Stimulated activated CD4-positive, alpha-beta T cell treated with anti-CD3 and anti-CD28 coated beads, TNF-alpha, amount 100 ng/mL, for 1 hour (primary cell): ENCODE measurements at places on chromosomes 1 and 21.

DNA sequence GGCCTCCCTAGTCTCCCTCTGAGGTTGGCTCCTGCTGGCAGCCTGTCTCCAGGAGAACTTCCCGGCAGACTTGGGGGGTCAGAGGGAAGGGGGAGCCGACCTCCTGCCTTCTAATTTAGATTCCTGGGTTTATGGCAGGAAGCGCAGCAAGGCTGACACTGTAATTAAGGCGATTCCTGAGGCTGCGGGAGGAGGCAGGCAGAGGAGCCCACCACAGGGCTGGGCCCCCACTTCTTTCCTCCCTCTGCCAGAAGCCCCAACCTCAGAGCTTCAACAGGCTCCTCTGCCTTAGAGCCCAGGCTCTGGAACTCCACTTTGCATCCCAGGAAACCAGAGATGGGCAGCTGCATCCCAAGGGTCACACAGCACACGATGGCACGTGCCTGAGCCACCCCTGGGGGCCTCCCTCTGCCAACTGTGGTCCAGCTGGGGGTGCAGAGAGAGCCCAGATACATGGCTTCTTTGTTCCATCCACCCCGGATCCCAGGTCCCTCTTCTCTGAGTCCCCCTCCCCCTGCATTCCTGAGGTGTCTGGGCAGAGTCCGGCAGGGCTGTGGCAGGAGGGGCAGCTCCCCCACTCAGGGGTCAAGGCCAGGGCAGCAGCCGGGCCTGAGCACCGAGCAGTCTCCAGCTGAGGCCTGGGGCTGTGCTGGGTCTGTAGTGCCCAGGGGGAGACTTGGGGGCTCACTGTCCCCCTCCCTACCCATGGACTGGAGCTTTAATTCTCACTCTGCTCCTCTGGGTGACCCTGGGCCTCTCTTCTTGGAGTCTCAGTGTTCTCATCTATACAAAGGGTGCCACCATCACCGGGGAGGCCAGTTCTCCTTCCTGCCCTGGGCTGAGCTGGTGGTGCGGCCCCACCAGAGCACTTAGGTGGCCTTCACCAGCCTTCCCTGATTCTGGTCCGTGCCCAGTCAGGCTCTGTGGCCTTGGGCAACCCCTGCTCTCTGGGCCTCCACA is 39.4 kb upstream of the FAM131C start:
- no peak for DNase-seq

DNA sequence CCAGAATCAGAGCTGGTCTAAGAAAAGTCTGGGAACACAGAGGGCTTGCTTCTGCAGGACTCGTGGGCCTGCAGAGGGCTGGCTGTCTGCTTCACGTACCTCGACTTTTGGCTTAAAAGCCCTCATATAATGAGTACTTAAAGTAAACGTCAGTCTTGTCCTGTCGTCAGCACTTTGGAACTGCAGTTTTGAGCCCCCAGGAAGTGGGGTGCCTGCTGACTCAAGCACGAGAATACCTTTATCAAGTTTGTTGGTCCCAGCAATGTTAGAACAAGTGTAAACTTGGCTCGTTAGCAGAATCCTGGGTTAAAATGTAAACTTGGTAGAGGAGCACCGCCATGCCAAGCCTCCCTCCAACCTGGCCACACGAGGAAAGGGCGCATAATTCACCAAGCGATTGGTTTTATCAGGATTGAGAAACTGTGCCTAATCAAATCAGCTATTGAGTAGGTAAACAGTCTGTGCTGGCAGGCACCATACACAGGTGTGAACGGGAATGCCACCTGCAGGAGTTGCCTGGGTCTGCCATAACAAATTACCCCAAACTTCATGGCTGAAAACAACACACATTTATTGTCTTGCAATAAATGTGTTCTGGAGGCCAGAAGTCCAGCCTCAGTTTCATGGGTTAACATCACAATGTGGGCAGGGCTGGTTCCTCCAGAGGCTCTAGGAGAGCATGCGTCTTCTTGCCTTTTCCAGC is 45.0 kb upstream of the FHAD1 start:
- no peak for DNase-seq

DNA sequence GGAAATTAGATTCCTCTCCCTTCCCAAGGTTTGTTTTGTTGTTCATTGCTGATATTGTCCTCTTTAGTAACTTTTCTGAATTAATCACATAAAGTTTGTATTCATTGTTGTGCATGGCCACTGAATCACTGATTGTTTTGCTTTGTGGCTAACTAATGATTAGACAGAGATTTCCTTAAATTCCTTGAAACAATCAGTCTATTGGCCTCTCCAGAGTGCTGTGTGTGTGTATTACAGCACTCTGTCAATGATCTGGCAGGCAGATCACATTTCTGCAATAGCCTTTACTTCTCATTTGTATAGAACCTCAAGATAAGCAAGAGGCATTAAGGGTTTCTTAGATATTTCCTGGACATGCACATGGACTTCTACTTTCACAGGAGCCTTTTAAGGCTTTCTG is 78.6 kb downstream of the DUSP10 start:
- no peak for DNase-seq

DNA sequence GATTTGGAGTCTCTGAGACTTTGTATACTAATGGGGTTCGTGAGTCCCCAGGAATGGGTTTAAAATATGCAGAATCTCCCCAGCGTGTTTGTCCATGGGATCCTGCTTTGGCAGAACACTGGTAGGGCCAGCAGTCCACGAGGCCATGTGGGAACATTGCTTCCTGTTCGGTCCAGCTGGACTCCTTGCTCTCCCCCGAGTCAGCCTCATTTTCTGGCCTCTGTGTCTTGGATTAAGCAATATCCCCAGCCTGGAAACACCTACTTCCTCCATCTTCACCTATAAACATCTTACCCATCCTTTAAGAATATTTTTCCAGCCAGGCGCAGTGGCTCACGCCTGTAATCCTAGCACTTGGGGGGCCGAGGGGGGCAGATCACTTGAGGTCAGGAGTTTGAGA is 142.4 kb downstream of the NAV1 start:
- no peak for DNase-seq

DNA sequence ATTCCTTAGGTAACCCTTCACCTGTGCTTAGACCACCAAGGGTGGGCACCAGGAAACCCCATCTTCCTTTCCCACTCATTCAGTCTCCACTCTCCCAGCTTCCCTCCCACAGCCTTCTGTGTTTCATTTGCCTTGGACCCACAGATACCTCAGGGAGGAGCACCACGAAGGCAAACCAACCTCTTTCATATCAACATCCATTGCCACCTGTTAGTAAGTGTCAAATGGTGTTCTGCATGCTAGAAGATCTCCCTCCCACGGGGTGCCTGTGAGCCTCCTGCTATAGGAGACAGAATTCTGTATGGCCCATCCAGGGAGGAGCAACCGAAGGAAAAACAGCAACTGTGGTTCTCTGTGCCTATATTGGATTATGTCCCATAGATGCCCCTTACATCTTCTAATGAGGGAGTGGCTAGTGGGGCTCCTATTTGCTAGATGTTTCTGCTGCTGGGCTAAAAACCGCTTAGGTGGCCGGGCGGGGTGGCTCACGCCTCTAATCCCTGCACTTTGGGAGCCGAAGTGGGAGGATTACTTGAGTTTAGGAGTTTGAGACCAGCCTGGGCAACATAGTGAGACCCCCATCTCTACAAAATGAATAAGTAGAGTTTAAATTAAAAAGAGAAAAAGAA is 25.6 kb upstream of the SCCPDH start:
- no peak for DNase-seq

DNA sequence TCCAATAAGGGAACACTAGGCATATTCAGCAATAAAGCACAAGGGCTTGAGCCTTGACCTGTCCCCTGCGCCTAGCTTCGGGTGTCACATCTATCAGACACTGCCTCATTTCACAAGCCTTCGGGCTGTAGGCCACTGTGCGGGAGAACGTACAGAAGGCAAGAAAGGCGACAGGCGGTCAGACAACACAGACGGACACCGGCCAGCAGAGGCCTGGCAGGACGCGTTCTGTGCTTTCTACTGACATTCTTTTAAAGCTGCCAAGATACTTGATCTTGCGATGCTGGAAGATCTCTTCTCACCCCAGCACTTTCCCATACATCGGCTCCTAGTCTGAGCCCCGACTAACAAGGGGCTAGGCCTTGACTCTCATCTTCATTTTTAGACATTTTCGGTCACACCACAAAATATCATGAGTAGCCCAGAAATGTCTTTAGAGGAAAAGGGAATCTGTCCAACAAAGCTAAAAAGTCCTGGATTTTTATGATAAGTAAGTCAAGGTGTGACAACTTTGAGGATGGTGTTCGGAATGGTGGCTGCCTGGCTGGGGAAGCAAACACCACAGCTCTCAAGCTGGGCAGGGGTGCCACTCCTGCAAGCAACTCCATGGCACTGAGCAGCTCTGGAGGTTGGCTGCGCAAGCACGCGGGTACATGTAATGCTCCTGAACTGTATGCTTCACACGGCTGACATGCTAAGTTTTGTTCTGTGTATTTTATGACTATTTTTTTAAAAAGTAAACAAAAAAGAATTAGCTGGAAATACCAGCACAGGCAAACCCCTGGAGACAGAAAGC is 18.7 kb downstream of the RIPK4 start:
- DNase-seq: no peak

DNA sequence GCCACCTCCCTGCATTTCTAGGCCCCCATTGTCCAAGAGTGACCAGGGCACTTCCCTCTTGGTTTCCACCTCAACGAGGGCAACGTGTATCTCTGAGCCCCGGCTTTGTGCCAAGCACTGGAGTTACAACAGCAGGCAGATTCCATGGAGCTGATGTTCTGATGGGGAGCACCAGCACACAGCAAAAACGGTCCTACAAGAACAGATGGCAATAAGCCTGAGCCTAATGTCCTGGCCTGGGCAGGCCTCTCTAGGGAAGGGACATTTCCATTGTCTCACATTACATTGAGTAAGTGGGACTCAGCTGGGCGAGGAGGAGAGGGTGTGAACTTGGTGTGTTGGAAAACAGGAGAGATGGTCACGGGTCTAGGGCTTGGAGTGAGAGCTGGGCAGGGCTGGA is 27.2 kb upstream of the NPPB start:
- DNase-seq: no peak

DNA sequence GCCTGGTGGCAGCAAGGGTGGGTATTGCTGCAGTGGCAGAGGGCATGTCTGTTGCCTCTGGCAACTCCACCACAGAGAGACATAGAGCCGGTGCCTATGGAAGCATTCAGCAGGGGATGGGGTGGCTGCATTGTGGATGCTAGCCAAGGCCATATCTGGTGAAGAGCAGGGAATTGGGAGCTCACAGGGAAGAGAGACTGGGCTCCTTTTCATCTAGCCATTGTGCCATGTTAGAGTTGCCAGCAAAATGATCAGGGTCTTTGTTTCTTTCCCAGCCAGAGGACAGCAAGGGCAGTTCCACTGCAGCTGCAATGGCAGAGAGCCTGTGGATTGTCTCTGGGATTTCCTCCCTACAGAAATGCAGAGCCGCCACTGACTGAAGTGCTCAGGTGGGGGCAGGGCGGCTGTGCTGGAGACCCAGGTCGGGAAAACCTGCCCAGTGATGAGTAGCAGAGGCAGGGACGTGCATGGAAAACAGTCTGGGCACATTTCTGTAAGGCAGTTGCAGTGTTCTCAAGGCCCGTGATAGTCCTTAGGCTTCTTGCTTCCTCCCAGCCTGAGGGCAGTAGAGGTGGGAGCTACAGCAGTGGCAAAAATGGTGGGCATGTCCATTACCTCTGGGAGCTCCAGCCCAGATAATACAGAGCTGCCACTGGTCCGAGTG is 40.2 kb upstream of the CYP4X1 start:
- no peak for DNase-seq
